Activated CD4-positive, alpha-beta T cell treated with anti-CD3 and anti-CD28 coated beads, Interleukin-2, Interleukin-4, amounts not matched to agents 100 ng/mL and 50 ng/mL, durations not matched to agents 16 hours and 8 hours (primary cell): ENCODE measurements at places on chromosomes 3 and 15.

GRCh38 chr15:74835312-74835823, 7.6 kb downstream of the ULK3 start:
- DNase-seq = peak; percentile 39

GRCh38 chr3:107956991-107957900, 133.6 kb downstream of the CD47 start:
- no peak for DNase-seq

DNA sequence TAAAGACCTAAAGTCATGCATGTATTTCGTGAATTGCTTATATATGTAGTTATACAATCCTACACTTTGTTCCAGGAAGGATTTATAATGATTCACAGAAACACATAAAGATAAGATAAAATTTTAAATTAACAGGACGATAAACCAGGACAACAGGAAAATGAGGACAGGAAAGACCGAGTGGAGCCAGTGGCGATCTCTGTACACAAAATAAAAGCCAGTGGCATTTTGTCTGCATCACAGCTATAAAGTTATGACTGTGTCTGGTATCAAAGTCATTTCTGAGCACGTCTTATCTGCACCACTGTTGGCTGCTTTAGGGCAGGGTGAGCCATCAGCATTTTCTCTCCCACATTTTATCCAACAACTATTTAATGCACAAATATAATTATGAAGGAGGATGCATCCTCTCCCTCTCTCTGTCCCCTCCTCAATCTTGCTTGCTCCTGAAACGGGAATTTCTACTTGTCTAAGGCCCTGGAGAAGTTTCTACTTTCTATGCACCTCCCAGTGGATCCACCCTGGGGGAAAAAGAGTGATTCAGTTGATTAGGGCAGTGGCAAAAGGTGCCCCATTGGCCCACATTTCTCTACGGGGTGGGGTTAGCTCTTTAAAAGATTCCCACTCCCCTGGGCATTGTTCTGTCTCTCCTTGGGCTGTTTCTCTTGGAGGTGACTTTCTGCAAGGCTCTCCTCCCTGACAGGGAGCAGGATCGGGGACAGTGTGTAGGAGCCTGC, 159.4 kb upstream of the UBE2E1 start:
- DNase-seq = no peak

DNA sequence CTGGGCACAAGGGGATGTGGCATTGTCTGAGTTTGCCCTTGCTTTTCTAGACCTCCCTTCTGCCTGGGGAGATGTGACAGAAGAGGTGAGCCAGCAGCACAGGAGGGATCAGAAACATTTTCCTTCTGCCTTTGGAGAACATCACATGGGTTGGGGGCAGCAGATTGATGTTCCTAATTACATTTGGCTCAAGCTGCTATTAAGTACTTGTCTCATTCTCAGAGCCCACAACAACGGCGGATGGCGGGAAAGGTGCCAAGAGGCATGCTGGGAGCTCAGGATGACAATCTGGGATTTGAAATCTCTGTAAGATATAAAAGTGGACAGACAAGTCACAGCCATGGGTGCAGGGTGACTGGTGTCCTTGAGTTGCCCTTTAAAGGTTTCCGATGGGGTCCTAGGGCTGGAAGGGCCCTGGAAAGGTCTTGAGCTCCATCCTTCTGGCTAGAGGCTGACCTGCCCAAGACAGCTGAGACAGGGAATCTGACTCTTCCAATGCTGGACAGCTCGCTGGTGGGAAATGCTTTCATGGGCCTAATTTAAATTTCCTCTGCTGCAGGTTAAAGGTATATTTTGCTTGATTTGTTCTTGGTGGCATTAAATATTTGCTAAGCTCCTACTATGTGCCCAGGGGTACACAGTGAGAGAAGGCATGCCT, 2.4 kb upstream of the CORO2B start:
- DNase-seq = no peak

DNA sequence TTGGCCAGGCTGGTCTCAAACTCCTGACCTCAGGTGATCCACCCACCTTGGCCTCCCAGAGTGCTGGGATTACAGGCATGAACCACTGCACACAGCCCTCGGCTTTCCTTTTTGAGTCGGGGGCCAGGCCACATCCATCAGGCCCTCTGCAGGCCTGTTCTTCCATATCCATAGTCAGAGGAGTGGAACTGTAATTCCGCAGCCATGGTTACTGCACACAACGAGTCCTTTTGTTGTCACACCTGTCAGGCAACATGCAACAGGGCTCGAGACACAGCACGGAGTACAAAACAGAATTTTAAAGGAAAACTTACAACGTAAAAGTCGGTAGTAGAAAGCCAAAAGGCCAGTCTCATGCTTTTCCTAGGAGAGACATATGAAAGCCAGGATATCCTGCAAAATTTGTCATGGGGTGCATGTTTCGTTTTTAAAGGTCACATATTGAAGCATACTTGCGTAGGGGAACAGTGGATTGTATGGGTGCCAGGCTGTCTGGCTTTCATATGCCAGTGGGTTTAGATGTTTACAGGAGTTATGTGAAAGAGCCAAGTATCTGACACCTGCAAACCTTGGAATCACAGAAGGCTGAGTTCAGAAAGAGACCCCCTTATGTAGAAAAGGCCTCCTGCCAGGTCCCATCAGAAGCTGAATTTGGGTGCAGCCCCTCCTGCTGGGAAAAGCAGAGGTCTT, 63.2 kb upstream of the LPP start:
- DNase-seq = no peak

DNA sequence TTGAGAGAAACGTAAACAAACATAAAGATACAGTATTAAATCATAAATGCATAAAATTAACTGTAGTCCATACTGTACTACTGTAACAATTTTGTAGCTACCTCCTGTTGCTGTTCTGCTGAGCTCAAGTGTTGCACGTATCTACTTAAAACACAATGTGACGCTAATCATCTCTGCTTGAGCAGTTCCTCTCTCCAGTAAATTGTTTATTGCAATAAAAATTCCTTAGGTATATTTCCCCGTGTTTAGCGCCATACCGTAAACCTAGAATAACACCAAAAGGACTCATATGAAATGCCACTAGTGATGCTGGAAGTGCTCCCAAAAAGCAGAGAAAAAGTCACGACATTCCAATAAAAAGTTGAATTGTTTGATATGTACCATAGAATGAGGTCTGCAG, 152.3 kb downstream of the LRRN1 start:
- DNase-seq = no peak

GRCh38 chr3:159185443-159186050, 383.7 kb downstream of the MFSD1 start:
- DNase-seq = no peak

DNA sequence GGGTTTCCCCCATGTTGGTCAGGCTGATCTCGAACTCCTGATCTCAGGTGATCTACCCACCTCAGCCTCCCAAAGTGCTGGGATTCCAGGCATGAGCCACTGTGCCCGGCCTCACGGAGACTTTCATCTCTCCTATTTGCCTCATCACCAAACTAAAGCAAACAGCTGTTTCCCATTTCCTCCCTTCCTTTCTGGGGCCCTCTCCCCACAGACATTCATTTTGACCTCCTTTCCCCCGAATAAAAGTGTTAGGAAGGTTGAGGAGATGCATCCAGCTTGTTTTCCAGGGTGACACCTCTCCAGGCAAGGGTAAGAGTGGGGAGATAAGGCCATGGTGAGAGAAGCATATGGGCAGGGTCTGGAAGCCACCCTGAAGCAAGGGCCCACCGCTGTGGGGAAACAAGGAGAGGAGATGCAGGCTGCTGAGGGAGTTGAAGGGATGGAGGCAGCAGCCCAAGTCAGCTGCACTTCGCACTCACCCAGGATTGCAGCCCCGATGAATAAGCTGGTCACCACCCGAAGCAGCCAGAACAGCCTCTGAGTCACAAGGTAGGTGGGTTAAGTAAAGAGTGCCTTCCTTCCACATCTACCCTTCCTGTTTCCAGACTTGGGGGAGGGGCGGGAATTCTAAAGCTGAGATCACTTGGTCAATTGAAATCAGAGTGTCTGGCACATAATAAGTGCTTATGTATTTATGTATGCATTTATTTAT, 7.7 kb downstream of the DUOXA2 start:
- DNase-seq = no peak

GRCh38 chr15:100383302-100384107, 41.7 kb upstream of the ADAMTS17 start:
- DNase-seq = peak; percentile 6

- DNase-seq = no peak
These were observed 303.6 kb downstream of the LSAMP start for GRCh38 chr3:116141724-116142123.

GRCh38 chr15:90210593-90210992, 9.5 kb downstream of the SEMA4B start:
- DNase-seq = no peak

- no peak for DNase-seq
These were observed 107.8 kb upstream of the BOC start for GRCh38 chr3:113103588-113103987.

GRCh38 chr15:78691167-78691850, 50.3 kb upstream of the CHRNB4 start:
- no peak for DNase-seq

GRCh38 chr15:72706266-72706665, 20.3 kb downstream of the BBS4 start:
- no peak for DNase-seq

- DNase-seq = no peak
These were observed 41.2 kb downstream of the CEP63 start for GRCh38 chr3:134527037-134527436.

DNA sequence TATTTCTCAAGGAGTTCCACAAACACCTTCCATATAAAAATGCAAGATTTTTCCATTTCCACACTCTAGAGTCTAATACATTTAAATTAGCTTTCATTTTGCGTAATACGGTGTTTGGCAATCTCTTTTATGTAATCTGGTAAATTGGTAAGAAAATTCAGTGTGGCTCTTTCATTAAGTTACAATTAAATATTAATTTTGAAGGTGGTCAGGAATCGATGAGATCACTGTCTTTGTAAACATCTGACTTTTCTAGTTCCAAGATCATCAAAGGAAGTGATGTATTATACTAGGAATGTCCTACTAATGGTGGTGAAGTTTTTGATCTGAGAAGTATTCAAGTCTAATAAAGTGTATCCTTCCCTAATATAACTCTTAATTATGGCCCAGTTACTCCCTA, 1.1 kb upstream of the UTS2B start:
- DNase-seq = no peak

DNA sequence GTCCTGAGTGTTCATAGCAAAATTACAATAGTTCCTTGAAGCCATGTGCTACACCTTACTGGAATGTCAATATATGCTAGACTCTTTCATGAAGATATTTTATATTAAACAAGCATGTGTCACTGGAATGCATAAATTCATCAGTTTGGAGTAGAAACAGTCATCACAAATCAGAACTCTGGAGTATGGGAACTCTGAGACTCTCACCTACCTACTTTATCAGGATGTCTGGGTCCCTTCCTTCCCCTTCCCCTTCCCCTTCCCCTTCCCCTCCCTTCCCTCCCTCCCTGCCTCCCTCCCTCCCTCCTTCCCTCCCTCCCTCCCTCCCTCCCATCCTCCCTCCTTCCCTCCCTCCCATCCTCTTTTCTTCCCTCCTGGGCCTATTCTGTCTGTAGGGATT, 144.7 kb upstream of the PEX5L start:
- no peak for DNase-seq

DNA sequence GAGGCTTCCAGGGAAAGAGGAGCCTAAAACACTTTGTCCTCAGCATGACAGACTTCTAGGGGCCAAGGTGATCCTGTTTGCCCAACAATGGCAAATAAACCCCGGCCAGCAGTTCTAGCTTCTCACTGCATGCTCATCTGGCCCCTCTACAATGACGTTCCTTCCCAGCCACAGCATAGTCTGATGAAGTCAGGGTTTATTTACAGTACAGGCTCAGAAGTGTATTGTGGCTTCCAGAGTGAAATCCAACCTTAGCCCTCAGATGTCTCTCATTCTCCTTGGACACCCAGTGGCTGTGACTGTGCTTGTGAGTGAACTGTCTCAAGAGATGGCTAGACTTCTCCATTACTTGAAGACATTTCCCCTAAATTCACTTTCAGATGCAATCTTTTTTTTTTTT, 40.8 kb downstream of the BFSP2 start:
- no peak for DNase-seq

- DNase-seq = no peak
These were observed 408.9 kb upstream of the WNT5A start for GRCh38 chr3:55895897-55896566.

DNA sequence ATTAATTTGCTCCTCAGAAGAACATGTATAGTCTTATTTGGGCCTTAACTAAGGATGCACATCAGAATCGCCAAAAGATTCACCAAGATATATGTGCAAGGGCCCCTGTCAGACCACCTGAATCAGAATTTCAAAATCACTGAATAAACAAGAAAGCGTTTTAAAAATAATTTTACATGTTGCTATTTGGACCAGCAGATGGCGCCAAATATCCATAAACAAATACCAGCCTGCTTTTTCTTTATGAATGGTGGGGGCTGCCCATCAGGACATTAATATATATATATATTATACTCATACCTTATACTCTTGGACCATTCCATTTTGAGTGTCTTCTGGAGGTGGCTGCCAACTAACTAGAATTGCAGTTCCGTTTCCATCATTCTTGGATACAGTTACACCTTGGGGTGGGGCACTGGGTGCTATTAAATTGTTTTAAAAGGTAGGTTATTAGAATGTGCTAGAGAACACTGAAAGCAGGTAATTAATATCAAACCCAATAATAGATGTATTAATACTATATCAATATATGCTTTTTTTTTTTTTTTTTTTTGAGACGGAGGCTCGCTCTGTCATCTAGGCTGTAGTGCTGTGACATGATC, 1108.3 kb downstream of the ROBO1 start:
- DNase-seq = peak; percentile 22

DNA sequence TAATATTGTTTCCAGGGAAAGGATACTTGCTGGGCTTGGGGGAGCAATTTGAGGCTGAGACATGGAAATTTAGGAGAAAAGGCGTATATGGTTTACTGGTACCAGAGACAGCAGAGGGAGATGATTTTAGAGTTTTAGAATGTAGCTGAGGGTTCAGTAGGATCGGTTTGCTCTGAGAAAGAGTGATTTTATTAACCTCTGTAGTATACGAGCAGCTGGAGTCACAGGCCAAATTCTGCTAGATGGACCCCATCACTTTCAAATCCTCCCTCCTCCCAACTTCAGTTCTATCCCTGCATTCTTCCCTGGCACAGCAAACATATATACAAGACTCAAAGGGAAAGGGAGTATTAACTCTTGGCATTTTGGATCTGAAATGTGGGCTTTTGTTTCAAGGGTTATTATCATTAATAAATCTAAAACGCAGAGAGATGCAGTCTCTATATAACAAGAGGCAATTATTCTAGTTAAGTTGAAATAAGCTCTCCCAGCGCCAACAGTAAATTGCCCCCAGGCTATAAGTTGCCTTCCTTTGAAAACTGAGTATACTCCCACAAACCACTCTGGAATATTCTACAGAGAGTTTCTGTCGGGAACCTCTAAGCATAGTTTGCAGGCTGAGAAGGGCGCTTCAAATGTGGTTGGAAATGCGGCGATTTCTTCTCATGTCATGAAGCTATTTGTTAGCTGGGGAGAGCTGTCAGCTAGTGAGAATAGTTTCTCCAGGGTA, 5.4 kb downstream of the CRABP1 start:
- DNase-seq = no peak
